Breast epithelium (tissue), 4 donors: ENCODE measurements at places on chromosomes 5 and 9.

- H3K27me3 ChIP-seq, result no peaks in the 10 kb centered on the region
- no peaks in the 10 kb centered on the region for H3K4me1 ChIP-seq
- H3K27ac ChIP-seq, result peak overlapping the region; percentile 93
- no peaks in the 10 kb centered on the region for H3K36me3 ChIP-seq
- H3K4me3 ChIP-seq, result peak overlapping the region; percentile 99
These were observed 1.9 kb downstream of the OSMR start for GRCh38 chr5:38847559-38848347.

GRCh38 chr5:149371296-149371962 lies 7.7 kb downstream of the IL17B start:
- H3K4me1 ChIP-seq, result no peaks in the 10 kb centered on the region
- H3K36me3 ChIP-seq, result no peaks in the 10 kb centered on the region
- no peaks in the 10 kb centered on the region for H3K27me3 ChIP-seq
- H3K27ac ChIP-seq, result peak overlapping the region; percentile 57
- H3K4me3 ChIP-seq, result no peak overlapping the region

DNA sequence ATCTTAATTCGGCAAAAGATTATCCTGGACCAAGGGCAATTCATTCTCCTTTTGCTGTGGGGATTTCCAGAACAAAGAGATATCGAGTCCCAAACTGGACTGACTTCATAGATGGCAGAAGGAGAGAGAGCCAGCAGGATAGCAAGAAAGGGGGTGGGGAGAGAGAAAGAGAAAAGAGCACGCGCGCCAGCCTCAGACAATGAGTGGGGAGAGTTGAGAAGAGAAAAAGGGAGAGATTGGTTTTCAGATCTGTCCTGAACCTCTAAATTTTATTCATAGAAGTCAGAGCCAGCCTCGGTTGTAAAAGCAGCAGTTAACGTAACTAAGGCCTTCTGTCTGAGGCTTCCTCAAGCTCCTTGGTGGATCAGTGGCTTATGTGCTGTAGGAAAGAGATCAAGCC lies 55.3 kb upstream of the ALDH1B1 start:
- H3K4me1 ChIP-seq, result no peaks in the 10 kb centered on the region
- DNase-seq, result no peak
- peak overlapping the region; percentile 26 for H3K27ac ChIP-seq
- no peaks in the 10 kb centered on the region for H3K36me3 ChIP-seq
- no peaks in the 10 kb centered on the region for H3K27me3 ChIP-seq

- H3K4me1 ChIP-seq, result no peaks in the 10 kb centered on the region
- H3K36me3 ChIP-seq, result no peaks in the 10 kb centered on the region
- H3K27me3 ChIP-seq, result no peaks in the 10 kb centered on the region
- H3K4me3 ChIP-seq, result no peak overlapping the region
- DNase-seq, result no peak
These were observed 52.3 kb upstream of the CD180 start for GRCh38 chr5:67248703-67249589.

GRCh38 chr5:108660291-108660690 lies 87.4 kb upstream of the FER start:
- no peak overlapping the region for H3K4me3 ChIP-seq
- H3K27ac ChIP-seq, result no peak overlapping the region
- H3K36me3 ChIP-seq, result no peaks in the 10 kb centered on the region
- no peak for DNase-seq
- H3K27me3 ChIP-seq, result no peaks in the 10 kb centered on the region

GRCh38 chr5:75551471-75551870 lies 39.8 kb downstream of the POLK start:
- no peak for DNase-seq
- H3K4me3 ChIP-seq, result no peak overlapping the region
- H3K36me3 ChIP-seq, result no peaks in the 10 kb centered on the region

DNA sequence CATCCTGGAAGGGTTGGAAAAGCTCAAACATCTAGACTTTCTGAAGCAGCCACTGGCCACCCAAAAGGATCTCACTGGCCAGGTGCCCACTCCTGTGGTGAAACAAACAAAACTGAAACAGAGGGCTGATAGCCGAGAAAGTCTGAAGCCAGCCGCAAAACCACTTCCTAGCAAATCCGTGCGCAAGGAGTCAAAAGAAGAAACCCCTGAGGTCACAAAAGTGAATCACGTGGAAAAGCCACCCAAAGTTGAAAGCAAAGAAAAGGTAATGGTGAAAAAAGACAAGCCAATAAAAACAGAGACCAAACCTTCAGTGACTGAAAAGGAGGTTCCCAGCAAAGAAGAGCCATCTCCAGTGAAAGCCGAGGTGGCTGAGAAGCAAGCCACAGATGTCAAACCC lies 87.6 kb downstream of the MAP1B start:
- no peak overlapping the region for H3K4me3 ChIP-seq
- no peak for DNase-seq

- H3K4me1 ChIP-seq, result no peaks in the 10 kb centered on the region
- H3K27ac ChIP-seq, result no peak overlapping the region
- no peaks in the 10 kb centered on the region for H3K27me3 ChIP-seq
- no peak for DNase-seq
These were observed 5.0 kb downstream of the IL7R start for GRCh38 chr5:35861718-35862117.

- no peaks in the 10 kb centered on the region for H3K27me3 ChIP-seq
- no peaks in the 10 kb centered on the region for H3K36me3 ChIP-seq
- H3K4me1 ChIP-seq, result no peaks in the 10 kb centered on the region
- DNase-seq, result no peak
- H3K4me3 ChIP-seq, result no peak overlapping the region
These were observed 192.6 kb downstream of the TLE4 start for GRCh38 chr9:79764374-79764773.

DNA sequence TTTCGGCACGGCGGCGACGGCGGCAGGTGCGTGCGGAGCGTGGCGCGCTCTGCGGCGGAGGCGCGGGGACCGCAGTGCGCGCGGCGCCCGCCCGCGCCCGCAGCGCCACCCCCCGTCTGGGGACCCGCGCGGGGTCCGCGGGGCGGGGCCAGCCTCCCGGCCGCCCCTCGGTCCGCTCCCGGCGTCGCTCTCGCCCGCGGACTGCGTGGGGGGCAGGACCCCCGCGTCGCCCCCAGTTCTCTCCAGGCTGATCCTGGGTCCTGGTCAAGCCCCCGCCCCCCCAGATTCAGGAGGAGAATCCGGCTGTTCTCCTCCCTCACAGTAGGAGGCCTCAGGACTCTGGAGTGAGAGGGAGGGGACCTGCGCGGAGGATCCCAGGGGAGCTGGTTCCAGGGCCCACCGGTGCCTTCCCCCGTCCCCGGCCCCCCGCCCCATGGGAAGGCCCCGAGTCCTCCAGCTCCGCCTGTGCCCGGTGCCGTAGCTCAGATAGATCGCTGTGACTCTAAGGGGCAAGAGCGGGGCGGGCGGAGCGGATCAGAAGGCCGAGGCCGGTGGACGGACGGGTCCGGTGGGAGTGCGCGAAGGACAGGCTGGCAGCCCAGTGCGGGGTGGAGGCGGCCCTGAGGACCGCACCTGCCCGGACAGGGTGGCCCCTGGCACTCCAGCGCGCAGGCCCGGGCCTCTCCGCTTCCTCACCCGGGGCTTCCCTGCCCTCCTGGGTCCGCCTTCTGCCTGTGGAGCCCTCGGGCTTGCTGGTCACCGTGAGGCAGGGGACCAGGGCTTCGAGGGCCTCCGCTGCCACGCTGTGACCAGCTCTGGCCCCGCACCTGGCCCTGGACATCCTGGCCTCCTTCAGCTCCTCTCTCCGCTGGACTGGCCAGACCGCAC lies at the start of gene RNF208:
Gene RNF208 (minus strand): TSS at position 51 of the 888 bp plus-strand sequence. CDS start 1,028 bp downstream, outside the sequence.
- peaks cover 24% of the 10 kb centered on the region for H3K4me1 ChIP-seq
- H3K27me3 ChIP-seq, result no peaks in the 10 kb centered on the region
- H3K4me3 ChIP-seq, result peak within 1 kb of the TSS; percentile 85
- H3K27ac ChIP-seq, result peak within 1 kb of the TSS; percentile 92
- DNase-seq, result no peak

DNA sequence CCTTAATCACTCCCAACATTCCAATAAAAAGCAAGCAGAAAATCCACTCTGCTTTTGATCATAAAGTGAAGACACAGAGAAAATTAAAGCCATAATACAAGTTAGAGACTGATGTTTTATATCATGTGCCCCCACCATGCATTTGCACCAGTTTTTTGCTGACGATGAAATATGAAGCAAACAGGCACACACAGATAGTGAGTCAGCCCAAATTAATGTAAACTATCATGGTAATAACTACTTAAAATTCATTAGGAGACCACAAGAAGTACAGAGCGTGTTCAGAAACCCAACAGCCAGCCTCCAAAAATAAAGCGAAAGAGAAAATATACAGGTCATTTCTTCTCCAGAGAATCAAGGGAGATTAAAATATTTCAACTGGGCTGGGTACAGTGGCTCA lies 46.4 kb upstream of the KDM4C start:
- H3K4me3 ChIP-seq, result no peak overlapping the region
- no peaks in the 10 kb centered on the region for H3K27me3 ChIP-seq
- no peak for DNase-seq
- H3K36me3 ChIP-seq, result no peaks in the 10 kb centered on the region
- H3K27ac ChIP-seq, result no peak overlapping the region
- H3K4me1 ChIP-seq, result no peaks in the 10 kb centered on the region

- no peaks in the 10 kb centered on the region for H3K36me3 ChIP-seq
- H3K4me1 ChIP-seq, result no peaks in the 10 kb centered on the region
- peaks cover 15% of the 10 kb centered on the region for H3K27me3 ChIP-seq
These were observed at the start of gene MAST4 for GRCh38 chr5:66595756-66596635. Gene MAST4 (plus strand): TSS chr5:66596393. CDS start chr5:66596656, 263 bp downstream.

GRCh38 chr9:7169717-7170389 lies 412.1 kb downstream of the KDM4C start:
- H3K4me3 ChIP-seq, result no peak overlapping the region
- no peaks in the 10 kb centered on the region for H3K27me3 ChIP-seq
- H3K27ac ChIP-seq, result no peak overlapping the region
- DNase-seq, result no peak

- no peaks in the 10 kb centered on the region for H3K27me3 ChIP-seq
- H3K27ac ChIP-seq, result no peak overlapping the region
- DNase-seq, result no peak
- no peaks in the 10 kb centered on the region for H3K4me1 ChIP-seq
These were observed 306.3 kb downstream of the TLE4 start for GRCh38 chr9:79877943-79878602.

- no peaks in the 10 kb centered on the region for H3K36me3 ChIP-seq
- peak; percentile 66 for DNase-seq
- H3K4me3 ChIP-seq, result peak overlapping the region; percentile 81
- H3K4me1 ChIP-seq, result no peaks in the 10 kb centered on the region
- H3K27ac ChIP-seq, result peak overlapping the region; percentile 90
These were observed 727 bp upstream of the ADRB2 start for GRCh38 chr5:148825716-148826052.

- no peak overlapping the region for H3K27ac ChIP-seq
- H3K4me1 ChIP-seq, result no peaks in the 10 kb centered on the region
- no peaks in the 10 kb centered on the region for H3K36me3 ChIP-seq
- DNase-seq, result no peak
These were observed 1162.6 kb upstream of the C9orf72 start for GRCh38 chr9:28735738-28736342.

- DNase-seq, result no peak
- no peak overlapping the region for H3K27ac ChIP-seq
- H3K4me3 ChIP-seq, result no peak overlapping the region
- no peaks in the 10 kb centered on the region for H3K36me3 ChIP-seq
These were observed 80.6 kb downstream of the MYO10 start for GRCh38 chr5:16855485-16855884.

DNA sequence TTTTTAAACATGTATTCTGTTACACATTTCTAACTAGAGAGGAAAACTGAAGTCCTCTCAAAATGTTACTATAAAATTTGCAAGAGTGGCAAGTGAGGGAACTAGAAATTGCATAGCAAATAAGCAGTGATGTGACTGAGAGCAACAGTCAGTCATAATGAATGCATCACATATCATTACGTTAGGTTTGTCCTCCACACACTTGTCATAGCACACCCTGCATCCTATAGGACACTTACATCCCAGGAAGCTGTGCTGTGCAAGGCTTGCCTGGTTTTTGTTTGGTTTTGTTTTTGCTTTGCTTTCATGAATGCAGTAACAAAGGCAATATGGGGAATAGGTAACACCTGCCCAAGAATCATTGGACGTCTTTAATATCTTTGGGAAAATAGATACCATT lies 10.8 kb downstream of the NFIB start:
- DNase-seq, result no peak
- H3K27ac ChIP-seq, result peak overlapping the region; percentile 55
- H3K27me3 ChIP-seq, result no peaks in the 10 kb centered on the region
- no peaks in the 10 kb centered on the region for H3K36me3 ChIP-seq
- H3K4me1 ChIP-seq, result no peaks in the 10 kb centered on the region

DNA sequence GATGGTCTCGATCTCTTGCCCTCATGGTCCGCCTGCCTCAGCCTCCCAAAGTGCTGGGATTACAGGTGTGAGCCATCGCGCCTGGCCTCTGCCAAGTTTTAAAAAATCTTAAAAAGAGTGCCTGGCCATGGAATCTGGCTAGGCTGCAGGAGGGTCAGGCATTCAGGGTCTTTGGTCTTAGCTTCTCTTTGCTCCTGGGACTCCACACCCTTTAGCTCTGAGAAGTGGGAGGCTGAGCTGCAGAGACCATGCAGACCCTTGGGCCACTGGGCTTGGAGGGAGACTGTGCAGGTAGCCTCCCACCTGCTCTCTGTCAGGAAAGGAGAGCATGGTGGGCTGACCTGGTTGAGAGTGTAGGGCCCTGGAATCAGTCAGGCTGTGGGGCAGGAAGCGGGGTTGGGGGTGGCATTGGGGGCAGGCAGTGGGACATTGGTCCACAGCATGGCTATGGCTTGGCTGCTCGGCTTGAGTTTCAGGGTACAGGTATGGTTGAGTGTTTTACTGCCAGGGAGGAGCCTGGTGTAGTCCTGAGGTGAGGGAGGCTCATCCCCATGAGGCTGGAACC lies 20.8 kb downstream of the PHF2 start:
- H3K36me3 ChIP-seq, result no peaks in the 10 kb centered on the region
- H3K4me1 ChIP-seq, result peaks cover 2% of the 10 kb centered on the region
- no peak overlapping the region for H3K4me3 ChIP-seq
- no peak for DNase-seq
- no peak overlapping the region for H3K27ac ChIP-seq

GRCh38 chr5:38134810-38135209 lies 123.5 kb upstream of the EGFLAM start:
- no peak overlapping the region for H3K4me3 ChIP-seq
- no peaks in the 10 kb centered on the region for H3K36me3 ChIP-seq
- no peaks in the 10 kb centered on the region for H3K4me1 ChIP-seq

- no peak overlapping the region for H3K4me3 ChIP-seq
- no peaks in the 10 kb centered on the region for H3K36me3 ChIP-seq
- no peak for DNase-seq
- H3K27ac ChIP-seq, result no peak overlapping the region
- H3K4me1 ChIP-seq, result peaks cover 6% of the 10 kb centered on the region
These were observed 26.9 kb upstream of the CCNG1 start for GRCh38 chr5:163410505-163410904.

DNA sequence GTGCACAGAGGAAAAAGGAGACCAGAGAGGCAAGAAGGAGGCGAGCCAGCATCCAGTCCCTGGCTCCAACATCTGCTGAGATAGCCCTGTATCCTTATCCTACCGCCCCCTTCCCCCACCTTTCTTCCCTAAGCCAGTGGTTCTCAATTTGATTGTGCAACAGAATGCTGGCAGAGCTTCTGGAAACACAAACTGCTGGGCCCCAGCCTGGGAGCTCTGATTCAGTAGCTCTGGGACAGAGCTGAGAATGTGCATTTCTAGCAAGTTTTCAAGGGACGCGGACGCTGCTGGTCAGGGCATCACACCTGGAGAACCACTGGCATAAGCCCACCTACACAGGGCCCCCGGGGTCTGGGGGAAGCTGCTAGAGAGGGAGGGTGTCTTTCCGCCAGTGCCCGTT lies 21.1 kb downstream of the AK8 start:
- H3K27ac ChIP-seq, result peak overlapping the region; percentile 76
- no peak overlapping the region for H3K4me3 ChIP-seq
- no peaks in the 10 kb centered on the region for H3K36me3 ChIP-seq
- no peaks in the 10 kb centered on the region for H3K4me1 ChIP-seq

- no peaks in the 10 kb centered on the region for H3K36me3 ChIP-seq
- H3K4me1 ChIP-seq, result no peaks in the 10 kb centered on the region
- H3K27ac ChIP-seq, result no peak overlapping the region
- no peaks in the 10 kb centered on the region for H3K27me3 ChIP-seq
These were observed 38.2 kb upstream of the SLCO6A1 start for GRCh38 chr5:102537011-102537410.
